ENCODE measurements at places on chromosomes 6 and 20.

GRCh38 chr6:79373246-79373645, 138.8 kb upstream of the HMGN3 start:
- no peak for DNase-seq

- DNase-seq: no peak
These were observed 3.7 kb downstream of the TNXB start for GRCh38 chr6:32105433-32105832.

GRCh38 chr6:81981812-81982211, 229.3 kb upstream of the TENT5A start:
- no peak for DNase-seq

DNA sequence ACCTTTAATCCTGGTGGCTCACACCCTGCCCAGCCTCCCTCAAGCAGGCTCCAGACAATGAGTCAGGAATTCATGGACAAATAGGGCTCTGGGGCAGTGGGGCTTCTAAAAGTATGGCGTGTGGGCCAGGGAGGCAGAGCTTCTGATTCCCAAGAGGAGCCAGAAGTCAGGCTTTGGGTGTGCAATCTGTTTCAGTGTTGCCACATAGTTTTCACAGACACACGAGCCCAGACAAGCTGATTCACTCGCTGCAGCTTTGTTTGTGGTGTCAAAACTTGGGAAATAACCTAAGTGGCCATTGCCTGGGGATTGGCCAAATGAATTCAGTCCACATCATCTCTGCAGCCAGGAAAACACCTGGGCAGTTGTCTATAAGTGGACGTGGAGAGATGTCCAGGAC, 9.2 kb downstream of the PEDS1 start:
- no peak for DNase-seq

- no peak for DNase-seq
These were observed 34.2 kb downstream of the SLC23A2 start for GRCh38 chr20:4966826-4967751.

- no peak for DNase-seq
These were observed 24.2 kb downstream of the SAMD3 start for GRCh38 chr6:130198483-130199035.

DNA sequence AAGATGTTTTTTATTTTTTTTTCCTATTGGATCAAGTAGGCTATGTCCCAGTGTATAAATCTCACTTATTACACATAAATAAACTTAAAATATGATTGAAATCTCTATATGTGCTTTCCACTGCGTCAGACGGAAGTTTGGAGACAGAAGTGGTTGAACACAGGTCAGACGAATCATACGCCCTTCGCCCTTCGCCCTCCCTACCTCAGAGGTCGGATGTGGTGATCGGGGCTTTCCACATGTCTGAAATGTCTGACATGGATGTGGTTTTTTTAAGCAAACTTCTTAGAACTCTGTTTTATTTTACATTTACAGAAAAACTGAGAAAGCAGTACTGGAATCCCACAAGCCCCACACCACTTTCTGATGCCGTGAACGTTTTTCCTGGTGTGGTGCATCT, 344.4 kb downstream of the THBS2 start:
- DNase-seq: no peak

DNA sequence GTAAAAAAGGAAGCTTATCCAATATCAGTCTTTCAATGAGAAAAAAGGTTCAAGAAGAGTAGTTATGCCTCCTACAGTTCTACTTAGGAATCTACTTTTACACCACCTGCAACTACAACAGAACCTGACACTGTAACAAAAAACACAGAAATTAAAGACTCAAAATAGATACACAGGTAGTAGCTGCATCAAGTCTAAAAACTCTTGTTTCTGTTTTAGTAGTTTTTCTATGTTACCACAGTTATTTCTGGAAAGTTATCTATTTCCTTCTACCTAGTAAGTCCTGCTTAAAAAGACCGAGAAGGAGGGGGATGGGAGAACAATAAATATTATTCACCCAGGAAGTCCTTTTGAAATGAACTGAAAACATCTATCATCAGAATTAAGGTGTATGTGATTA, 52.5 kb downstream of the ATG5 start:
- DNase-seq: no peak

DNA sequence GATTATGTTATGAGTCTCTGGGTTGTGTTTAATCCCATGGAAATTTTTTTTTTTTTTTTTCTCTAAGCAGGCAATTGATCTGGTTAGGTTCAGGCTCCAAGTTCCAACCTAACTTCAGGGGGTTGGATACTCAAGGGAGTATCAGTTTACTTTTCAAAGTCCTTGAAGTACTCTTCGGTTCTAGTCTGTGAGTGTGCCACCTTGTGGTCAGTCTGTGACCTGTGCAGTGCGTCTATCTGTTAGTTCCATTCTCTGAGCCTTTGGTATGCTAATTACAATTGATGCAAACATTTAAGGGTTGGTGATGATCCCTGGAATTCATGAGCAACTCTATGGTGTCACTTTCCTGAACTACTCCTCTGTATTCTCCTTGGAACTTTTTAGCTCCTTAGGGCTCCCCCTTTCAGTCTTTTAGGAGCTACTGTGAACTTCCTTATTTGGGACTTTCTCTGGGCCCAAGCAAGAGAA, 342.0 kb downstream of the SOX4 start:
- DNase-seq: no peak

DNA sequence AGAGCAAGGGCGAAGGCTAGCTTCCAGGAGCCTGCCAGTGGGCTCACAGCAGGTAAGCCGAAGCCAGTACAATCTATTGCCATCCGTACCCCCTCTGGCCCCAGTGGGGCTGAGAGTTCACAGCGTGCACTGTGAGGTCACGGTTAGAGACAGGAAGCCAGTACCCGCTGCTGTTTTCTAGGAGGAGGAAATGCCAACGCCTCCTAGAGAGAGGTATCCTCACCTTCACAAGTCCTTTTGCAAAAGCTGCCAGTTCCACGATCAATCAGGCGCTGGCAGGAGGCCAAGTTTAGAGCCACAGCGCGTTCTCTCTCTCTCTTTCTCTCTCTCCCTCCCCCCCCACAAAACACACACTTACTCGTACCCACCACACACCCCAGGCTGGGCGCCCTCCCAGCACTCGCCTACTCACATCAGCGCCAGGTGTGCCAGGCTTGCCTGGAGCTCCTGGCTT, 22.5 kb downstream of the COL9A1 start:
- DNase-seq: no peak

DNA sequence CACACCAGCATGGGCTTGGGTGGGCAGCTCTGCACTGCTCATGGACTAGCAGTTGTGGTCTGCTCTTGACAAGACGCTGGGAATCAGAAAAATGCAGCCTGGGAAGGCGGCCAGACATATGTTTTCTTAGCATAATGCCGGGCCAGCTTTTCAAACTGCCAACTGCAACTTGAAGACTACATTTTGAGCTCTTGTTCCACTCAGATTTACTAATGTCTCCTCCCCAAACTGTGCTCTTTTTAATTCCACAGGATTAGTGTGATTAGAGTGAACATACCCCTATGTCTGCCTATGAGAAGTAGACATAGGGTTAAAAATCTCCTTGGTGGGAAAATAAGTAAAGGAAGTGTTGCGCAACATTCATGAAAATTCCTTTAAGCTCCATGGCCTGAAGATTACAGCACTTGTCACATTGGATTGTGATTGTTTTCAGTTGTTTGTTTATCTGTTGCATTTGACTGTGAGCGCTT, 5.3 kb upstream of the FNDC1 start:
- DNase-seq: no peak

- DNase-seq: no peak
These were observed 103.5 kb upstream of the GPR6 start for GRCh38 chr6:109874621-109875020.

- peak; percentile 76 for DNase-seq
These were observed 59.8 kb downstream of the NEDD9 start for GRCh38 chr6:11172501-11173327.

DNA sequence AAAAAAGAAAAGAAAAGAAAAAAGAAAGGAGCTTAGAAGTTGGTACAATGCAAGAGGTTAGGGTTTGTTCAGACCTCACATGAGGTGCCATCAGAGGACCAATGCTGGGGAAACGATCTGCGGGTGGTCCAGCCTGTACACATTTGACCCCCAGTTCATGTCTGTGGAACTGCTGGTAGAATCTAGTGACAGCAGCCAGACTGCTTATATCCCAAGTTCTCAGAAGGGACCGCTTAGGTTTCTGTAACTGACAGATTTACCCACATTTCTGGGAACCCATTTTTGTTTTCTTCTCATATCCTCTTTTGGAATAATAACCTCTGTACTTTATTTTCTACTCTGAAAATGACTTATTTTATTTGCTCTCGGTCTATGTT, 4.7 kb downstream of the PPP1R18 start:
- DNase-seq: no peak

DNA sequence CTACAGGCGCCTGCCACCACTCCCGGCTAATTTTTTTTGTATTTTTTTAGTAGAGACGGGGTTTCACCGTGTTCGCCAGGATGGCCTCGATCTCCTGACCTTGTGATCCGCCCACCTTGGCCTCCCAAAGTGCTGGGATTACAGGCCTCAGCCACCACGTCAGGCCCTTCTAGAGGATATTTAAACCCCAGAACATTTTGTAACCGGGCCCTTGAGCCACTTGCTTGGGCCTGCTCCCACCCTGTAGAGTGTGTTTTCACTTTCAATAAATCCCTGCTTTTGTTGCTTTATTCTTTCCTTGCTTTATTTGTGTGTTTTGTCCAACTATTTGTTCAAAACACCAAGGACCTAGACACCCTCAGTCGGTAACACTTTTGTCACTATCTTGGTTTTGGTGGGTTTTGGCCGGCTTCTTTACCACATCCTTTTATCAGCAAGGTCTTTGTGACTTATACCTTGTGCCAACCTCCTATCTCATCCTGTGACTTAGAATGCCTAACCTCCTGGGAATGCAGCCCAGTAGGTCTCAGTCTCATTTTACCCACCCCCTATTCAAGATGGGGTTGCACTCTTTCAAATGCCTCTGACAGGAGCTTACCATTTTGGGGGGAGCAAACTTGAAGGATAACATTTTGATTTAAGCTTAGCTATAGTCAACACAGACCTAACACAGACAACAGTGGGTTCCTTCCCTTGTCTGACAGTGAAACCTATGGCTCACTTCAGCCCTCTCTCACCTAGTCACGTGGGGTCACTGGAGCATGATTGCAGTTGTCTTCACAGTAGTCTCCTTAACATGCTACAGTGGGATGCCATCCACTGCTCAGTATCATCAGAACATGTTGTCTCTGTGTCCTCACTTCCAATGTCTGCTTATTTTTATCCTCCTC, 27.9 kb upstream of the KIF6 start:
- DNase-seq: no peak

DNA sequence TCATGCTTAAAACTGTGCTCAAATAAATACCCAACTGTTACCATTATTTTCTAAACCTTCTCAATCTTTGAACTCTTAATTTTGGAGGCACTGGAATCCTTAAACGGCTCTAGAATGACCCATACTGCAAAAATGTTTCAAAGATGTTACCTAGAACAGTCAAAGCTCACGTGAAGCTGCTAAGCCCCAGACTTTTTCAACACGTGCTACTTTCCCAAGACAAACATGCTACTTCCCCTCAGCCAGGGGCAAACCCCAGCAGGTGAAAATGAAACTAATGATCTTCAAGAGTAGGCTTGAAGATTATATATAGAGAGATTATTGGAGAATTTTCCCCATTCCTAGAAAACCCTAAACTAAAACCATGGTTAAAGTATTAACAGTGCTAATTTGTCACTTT, 28.1 kb downstream of the HUS1B start:
- no peak for DNase-seq

GRCh38 chr6:34082864-34083626, 62.8 kb downstream of the GRM4 start:
- no peak for DNase-seq

DNA sequence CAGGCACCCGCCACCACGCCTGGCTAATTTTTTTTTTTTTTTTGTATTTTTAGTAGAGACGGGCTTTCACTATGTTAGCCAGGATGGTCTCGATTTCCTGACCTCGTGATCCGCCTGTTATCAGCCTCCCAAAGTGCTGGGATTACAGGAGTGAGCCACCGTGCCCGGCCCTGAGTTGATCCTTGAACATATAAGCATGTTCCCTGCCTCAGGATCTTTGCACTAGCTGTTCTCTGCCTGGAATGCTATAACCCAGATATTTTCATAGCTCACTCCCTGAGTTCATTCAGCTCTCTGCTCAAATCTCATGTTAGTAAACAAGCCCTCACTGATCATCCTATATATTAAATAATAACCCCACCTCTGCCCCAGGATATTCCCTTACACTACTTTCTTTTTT, 9.0 kb upstream of the DLK2 start:
- DNase-seq: no peak

GRCh38 chr20:50704971-50705370, 13.6 kb upstream of the RIPOR3 start:
- DNase-seq: no peak

DNA sequence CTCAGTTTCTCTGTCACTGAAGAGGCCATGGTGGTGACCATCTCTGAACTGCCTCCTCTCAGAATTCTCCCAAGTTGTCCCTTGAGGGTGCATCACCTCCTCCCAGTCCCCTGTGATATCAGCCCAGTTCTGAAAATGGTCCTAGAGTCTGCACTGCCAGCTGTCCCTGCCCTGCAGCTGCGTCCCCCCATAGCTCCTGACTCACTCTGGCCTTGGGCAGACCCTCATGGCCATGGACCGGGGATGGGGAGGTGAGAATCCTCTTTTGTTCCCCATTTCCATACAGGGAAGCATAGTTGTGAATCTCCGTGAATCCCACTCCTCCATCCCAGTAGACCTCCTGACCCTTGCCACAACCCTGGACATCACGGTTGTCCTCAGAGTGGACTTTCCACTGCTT, 4.5 kb downstream of the ETV7 start:
- DNase-seq: no peak

DNA sequence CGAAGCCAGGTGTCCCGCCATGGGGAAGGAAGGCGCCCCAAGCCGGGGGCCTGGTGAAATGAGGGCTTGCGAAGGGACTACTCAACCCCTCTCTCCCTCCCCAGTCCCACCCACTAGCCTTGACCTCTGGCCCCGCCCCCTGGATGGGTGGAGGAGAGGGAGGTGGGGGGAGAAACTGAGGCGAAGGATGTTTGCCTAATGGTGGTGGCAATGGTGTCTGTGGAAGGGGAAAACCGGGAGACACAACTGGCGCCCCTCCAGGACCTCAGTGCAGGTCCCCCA, at the start of gene POU5F1:
Gene POU5F1, minus strand, starts transcription at position 83 of the 282 bp plus-strand sequence. Its CDS starts 62 bp downstream, at position 21.
- DNase-seq: no peak

- DNase-seq: no peak
These were observed 1.9 kb downstream of the ID1 start for GRCh38 chr20:31606804-31607639.

- peak; percentile 11 for DNase-seq
These were observed 176.3 kb downstream of the ADGRG6 start for GRCh38 chr6:142478117-142478516.

DNA sequence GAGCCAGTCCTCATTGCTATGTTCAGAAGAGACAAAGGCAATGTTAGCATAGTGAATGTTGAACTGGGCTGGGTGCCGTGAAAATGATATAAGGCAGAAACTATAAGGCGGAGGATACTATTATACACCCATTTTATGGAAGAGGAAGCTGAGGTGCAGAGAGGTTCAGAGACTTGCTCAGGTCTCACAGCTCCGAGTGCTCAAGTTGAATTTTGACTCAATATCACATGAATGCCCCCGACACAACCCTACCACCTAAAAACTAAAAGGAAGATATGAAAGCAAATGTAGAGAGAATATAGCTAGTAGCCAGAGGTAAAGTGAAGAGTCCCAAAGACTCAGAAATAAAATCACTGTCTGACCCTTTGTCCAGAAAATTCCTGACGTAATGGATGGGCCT, 56.7 kb downstream of the PPP1R16B start:
- DNase-seq: no peak

Data from activated CD4-positive, alpha-beta T cell treated with anti-CD3 and anti-CD28 coated beads, Interleukin-2, amount 50 U/mL, for 24 hours (primary cell).